ENCODE measurements at places on chromosomes 1 and 21. TPM values are rescaled to one million over a fixed set of nuclear protein-coding genes. Genes with fewer than 3 reads are reported as not detected.

DNA sequence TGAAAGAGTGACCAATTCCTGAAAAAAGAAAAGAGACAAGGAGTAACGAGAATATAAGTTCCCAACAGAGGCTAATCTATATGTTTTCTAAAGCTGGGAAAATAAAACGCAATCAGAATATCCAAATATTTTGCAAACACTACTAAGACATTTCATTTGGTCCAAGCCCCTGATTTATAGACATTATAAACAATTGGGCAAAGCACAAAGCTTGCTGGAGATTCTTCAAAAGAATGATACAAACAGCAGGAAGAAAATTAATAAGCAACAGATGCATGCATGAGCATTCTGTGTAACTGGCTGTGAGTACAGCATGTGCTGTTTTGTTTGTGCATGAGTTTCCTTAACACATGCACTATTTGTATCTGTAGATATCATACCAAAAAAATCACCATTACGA, 552.9 kb downstream of the LTN1 start:
- DNase-seq: peak; percentile 47

DNA sequence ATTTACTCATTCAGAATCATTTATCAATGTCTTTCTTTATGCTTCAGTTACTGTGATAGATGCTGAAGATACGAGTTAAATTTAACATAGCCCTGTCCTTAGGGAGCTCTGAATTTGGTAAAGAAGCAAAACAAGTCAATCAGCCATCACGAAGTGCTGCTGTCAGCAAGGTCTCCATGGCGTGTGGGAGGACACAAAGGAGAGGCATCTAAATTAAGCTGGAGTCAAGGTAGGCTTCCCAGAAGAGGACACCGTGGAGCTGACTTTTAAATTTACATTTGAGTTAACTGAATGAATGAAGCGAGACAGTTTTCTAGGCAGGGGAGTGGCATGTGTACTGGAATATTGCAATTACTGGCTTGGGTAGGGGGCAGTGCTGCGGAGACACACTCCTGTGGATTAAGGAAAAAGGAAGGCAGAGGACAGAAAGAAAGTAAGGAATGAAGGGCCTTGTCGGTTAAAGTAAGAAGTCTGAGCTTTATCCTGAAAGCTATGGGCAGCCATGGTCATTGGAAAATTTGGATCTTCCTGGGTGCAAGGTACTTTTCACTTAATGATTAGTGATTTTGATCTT, 41.3 kb upstream of the C1orf87 start:
- no peak for DNase-seq

- no peak for DNase-seq
Measured at GRCh38 chr1:77038000-77038399, 170.7 kb downstream of the ST6GALNAC5 start.

Gene EFNA4
- polyA plus RNA-seq: 8.1 TPM

Gene HES3
- polyA plus RNA-seq: not detected
